T-helper 17 cell (primary cell): ENCODE measurements at places on chromosomes 5 and 9. TPM values are rescaled to one million over a fixed set of nuclear protein-coding genes. Genes with fewer than 3 reads are reported as not detected.

Gene WNT8A
- not detected for total RNA-seq

Gene RFX3
- total RNA-seq = 27.1 TPM

Gene HTR4
- not detected for total RNA-seq

Gene SMIM33
- 0.13 TPM for total RNA-seq

Gene LECT2
- not detected for total RNA-seq

Gene NKD2
- total RNA-seq = not detected

Gene PPP2R2B
- total RNA-seq = 12.1 TPM

Gene SLC36A3
- total RNA-seq = not detected

Gene TMEM252
- total RNA-seq = not detected

Gene CFAP157
- 0.27 TPM for total RNA-seq

Gene CD74
- 721 TPM for total RNA-seq

Gene MLANA
- not detected for total RNA-seq

Gene SPINK6
- total RNA-seq = not detected

Gene STC2
- not detected for total RNA-seq

Gene PLPPR1
- not detected for total RNA-seq

Gene OLFML2A
- not detected for total RNA-seq

Gene OSMR
- not detected for total RNA-seq

Gene LCN15
- not detected for total RNA-seq

Gene PCDHB8
- total RNA-seq = not detected

Gene IFNB1
- total RNA-seq = not detected

Gene HSD17B3
- total RNA-seq = 1.2 TPM

Gene ARID3C
- total RNA-seq = 0.27 TPM

Gene VCAN
- total RNA-seq = 8.0 TPM

Gene CMBL
- total RNA-seq = 0.39 TPM

Gene QRFP
- total RNA-seq = not detected

Gene SPINK4
- total RNA-seq = not detected

Gene PCDHGB1
- total RNA-seq = not detected

Gene NR3C1
- 133 TPM for total RNA-seq

Gene INSYN2B
- total RNA-seq = not detected

Gene SLC6A7
- not detected for total RNA-seq

Gene PCDHB10
- not detected for total RNA-seq

Gene GRXCR2
- total RNA-seq = not detected

Gene DPYSL3
- not detected for total RNA-seq

Gene PCDHB13
- not detected for total RNA-seq

Gene IL5
- not detected for total RNA-seq

Gene NUTM2F
- total RNA-seq = not detected

Gene PCDHGB3
- 0.13 TPM for total RNA-seq

Gene CTNND2
- total RNA-seq = 0.94 TPM

Gene NRG2
- total RNA-seq = not detected

Gene RMI1
- 2.7 TPM for total RNA-seq

Gene FOXD4L5
- 0.13 TPM for total RNA-seq

Gene FCN2
- not detected for total RNA-seq

Gene SUB1
- 325 TPM for total RNA-seq

Gene DMRTA1
- 0.42 TPM for total RNA-seq

Gene RMRP
- total RNA-seq = 10,512 TPM

Gene PCDHB7
- not detected for total RNA-seq

Gene DAB2IP
- total RNA-seq = not detected

Gene ESM1
- total RNA-seq = not detected

Gene SEC61B
- total RNA-seq = 95.0 TPM

Gene CERT1
- total RNA-seq = 37.2 TPM

Gene CXCL14
- total RNA-seq = not detected
